Thyroid gland (tissue), 4 donors: ENCODE measurements at places on chromosomes 5 and 9. TPM values are rescaled to one million over a fixed set of nuclear protein-coding genes. Genes with fewer than 3 reads are reported as not detected.

RUSC2 gene
- total RNA-seq = 15.2 TPM

GARIN3 gene
- total RNA-seq = not detected

ANKS6 gene
- 56.6 TPM for total RNA-seq

SHOC1 gene
- not detected for total RNA-seq

LHX2 gene
- not detected for total RNA-seq

STPG3 gene
- not detected for total RNA-seq

FER gene
- total RNA-seq = 41.8 TPM

HSD17B3 gene
- total RNA-seq = 2.0 TPM

ACTL7B gene
- total RNA-seq = not detected

FAXDC2 gene
- 51.8 TPM for total RNA-seq

TMEM171 gene
- total RNA-seq = 22.3 TPM

C5orf52 gene
- not detected for total RNA-seq

C9orf85 gene
- 14.2 TPM for total RNA-seq

GRCh38 chr5:51685419-51685818, 302.2 kb downstream of the ISL1 start:
- no peak for DNase-seq

DNA sequence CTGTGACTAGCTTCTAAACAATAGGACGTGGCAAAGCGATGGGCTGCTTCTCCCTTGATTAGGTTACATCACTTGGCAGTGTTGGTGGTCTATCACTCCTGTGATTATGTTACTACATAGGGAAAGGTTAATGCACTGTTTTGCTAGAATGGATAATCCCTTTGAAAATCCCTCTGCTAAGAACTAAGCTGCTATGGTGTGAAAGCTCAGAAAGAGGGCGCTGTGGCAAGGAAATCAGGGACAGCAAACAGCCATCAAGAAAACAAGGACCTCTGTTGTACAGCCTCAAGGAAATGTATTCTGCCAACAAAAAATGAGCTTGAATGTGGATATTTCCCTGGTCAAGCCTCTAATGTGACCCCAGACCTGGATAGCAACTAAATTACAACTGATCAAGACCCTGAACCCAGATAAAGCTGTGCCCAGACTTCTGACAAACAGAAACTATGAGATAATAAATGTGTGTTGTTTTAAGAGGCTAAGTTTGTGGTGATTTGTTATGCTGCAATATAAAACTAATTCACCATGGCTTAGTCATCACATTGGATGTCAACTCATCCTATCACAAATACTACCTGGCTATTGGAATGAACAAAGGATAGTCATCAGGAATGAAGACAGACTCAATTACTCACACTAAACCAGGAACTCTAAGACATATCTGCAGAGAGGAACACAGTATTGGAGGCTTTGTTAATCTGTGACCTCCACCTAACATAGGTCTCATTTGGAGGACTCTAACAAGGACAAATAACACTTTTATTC, 1215.9 kb downstream of the EFNA5 start:
- DNase-seq = peak; percentile 1

- no peak for DNase-seq
Observed at GRCh38 chr9:114318416-114318815, 4.5 kb upstream of the ORM1 start.

DNA sequence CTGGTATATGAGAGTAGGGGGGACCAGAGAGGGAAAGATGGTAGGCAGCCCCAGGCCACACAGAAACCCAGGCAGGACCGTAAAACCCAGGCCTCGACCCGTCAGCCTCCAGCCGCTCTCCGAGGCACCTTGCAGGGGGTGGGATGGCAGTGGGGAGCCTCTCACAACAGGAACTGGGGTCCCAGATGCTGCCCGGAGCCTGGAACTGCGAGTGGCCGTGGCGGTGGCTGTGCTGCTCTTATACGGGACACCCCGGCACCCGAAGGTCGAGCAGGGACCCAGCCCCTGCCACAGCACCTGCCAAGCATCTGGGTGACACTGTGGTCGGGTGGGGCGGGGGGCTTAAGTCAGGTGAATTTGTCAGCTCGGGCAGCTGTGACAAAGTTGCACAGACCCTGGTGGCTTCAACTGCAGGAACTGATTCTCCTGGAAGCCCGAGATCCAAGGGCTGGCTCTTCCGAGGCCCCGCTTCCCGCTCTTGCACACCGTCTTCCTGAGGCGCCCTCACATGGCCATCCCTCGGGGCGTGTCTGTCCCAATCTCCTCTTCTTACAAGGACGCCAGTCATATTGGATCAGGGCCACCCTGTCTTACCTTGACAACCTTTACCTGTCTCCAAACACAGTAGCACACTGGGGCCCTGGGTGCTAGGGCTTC, 47.6 kb upstream of the EGFL7 start:
- DNase-seq = no peak

GRCh38 chr9:116643691-116644090, 43.4 kb upstream of the TRIM32 start:
- DNase-seq = no peak

- DNase-seq = no peak
Observed at GRCh38 chr9:109098960-109099308, 20.8 kb downstream of the TMEM245 start.

- DNase-seq = peak; percentile 81
Observed at GRCh38 chr9:33162721-33163311, 4.3 kb downstream of the B4GALT1 start.

DNA sequence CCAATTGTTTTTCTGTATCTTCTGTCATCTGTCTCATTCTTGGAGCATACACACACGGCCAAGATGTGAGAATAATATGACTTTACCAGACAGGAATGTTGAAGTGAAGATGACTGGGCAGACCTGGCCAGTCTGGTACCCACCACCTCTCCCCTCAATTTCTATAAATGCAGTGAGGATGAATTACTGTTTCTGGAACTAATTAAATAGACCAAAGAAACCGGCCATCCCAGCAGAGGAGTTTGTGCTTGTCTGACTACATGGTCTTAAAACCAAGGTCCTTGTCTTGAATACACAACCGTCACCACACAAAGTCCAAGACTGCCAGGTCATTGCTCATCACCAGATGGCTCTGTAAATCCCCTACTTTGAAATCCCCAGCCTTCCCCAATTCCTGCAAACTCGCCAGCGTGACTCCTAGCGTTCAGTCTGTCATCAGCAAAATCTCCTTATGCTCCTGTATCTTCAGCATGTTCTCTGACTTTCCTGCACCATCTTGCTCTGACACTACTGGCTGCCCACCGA, 147.2 kb downstream of the PDE4D start:
- DNase-seq = no peak

DNA sequence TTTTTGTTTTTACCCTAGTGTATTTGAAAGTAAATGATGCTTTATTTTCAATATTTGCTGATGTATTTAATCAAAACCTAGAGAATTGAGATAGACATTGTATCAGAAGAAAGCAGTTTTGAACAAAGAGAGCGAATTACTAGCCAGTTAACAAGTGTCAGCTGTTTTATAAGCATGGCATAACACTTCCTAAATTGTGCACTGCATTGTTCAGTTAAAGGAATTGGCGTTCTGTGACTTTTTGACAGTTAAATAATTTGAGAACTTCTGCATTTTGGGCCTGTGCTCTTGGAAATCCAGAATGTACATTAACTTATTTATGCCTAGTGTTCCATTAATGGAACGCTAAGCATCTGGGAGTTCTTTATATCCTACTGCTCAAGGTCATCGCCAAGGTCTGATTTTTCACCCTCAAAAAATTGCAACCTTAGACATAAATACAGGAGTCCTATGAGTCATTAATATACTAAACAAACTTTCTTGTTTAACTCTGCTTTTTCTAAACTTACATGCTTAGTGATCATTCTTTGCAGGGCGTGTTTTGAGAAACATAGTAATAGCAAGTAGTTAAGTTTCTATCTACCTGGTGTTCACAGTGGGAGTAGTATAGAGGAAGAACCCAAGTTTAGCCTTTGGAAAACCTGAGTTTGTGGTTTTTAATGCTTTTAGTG, 31.1 kb downstream of the RASA1 start:
- DNase-seq = no peak

DNA sequence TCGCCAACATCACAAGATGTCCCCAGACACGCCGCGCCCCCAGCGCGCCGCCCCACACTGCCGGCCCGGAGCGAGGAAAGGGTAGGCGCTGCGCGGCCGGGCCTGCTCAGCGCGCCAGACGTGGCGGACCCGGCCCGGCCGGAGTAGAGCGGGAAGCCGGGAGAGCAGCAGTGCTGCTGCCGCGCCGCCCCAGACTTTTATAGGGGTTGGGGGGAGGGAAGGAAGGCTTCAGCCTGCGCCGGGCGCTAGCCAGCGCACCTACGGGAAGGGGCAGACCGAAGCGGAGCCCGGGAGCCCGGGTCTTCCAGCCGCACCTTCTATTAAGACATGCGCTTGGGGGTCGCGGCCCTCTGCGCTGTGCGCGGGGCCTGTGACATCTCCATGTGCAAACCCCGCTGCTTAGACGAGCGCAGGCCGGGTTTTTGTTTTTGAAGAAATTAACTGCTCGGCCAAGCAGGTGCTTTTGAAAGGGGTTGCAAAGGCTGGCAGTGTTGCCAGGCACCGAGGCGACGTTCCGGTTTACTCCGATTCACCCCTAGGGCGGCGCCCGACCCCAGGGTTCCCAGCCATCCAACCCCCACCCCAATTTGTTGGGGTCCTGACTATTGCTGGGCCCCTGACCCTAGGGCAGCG, 353 bp upstream of the PAX5 start:
- DNase-seq = no peak

GRCh38 chr9:27329291-27329690, 32.3 kb upstream of the EQTN start:
- DNase-seq = no peak

- DNase-seq = no peak
Observed at GRCh38 chr5:9540791-9541190, 5.1 kb downstream of the SEMA5A start.

DNA sequence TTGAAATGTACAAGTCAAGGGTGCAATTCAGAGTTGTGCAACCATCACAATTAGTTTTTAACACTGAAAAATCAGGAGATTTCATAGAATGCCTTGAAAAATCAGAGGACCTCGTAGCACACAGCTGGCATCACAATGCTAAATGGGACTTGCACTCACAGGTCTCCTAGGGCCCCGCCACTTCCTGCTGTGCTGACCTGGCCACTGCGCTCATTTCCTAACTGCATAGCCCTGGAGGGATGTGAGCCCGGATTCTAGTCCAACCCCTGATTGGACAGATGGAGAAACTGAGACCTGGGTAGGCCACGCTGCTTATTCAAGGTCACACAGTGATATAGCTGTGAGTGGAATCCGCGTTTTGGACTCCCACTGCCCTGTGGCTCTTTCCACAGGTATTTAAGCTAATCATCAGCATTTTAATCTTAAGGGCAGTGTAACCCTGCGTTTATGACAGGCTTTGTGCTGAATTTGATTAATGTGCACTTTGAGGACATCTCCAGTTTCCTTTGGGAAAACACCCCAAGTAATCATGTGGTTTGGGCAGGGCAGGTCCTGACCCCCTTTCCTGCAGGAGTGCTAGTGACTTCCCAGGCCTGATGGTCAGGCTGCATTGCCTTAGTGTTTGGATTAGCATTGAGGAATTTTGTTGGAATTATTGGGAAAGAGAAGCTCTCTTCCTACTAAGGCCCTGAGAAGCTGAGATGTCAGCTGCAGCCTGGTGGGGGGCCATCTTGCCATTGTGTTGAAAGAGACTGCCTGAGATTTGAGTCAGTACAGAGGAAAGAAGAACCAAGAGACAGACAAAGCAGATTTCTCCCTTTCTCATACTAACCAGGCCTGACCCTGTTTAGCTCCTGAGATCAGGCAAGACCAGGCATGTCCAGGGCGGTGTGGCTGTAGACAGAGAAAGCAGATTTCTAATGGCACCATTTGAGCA, 36.2 kb downstream of the STC2 start:
- no peak for DNase-seq

GRCh38 chr5:14386884-14387624, 194.5 kb upstream of the OTULINL start:
- no peak for DNase-seq

- no peak for DNase-seq
Observed at GRCh38 chr9:119792242-119792641, 423.0 kb upstream of the BRINP1 start.

- DNase-seq = no peak
Observed at GRCh38 chr9:135340726-135341475, 138.7 kb upstream of the PPP1R26 start.

DNA sequence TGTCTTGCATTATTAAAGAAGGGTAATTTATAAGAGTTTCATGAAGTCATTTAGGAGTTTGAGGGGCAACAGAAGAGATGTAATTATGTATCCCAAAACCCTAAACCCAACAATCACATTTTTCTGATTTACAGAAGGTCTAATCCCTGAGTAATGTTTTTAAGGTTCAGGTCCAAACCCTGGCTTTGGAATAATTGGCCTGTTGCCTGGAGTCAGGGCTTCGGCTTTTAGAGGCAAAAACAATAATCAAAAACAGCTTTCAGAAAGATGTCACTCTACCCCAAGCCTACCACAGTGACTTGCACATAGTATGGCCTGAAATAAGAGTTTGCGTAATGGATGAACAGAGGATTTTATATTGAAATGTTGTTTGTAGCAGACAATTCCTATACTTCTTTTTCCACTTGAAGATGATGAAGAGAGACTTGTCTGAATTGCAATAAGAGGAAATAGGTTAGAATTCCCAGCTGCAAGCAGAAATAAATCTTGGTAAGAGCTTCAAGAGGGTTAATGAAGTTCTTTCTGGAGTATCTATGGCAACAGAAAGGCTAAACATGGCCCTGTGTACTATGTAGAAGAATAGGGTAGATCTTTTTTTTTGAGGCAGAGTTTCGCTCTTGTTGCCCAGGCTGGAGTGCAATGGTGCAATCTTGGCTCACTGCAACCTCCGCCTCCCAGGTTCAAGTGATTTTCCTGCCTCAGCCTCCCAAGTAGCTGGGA, 152.0 kb downstream of the GPBP1 start:
- no peak for DNase-seq

DNA sequence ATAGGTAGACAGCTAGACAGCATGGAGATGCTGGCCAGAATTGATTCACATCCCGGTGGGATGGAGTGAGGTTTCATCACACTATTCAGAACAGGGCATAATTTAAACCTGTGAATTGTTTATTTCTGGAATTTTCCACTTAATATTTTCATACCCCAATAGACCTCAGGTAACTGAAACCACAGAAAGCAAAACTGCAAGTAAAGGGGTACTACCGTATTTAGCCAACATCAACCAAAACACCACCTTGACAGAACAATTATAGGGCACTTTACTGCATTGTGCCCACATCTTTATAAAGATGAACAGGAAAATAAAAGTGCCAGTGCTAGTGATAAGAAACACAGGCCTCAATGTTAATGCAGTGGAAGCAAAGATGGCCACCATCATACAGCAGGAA, 7.5 kb downstream of the SERINC5 start:
- no peak for DNase-seq

GRCh38 chr5:109939116-109939682, 249.5 kb downstream of the MAN2A1 start:
- DNase-seq = no peak

GRCh38 chr9:87944096-87944495, 26.3 kb downstream of the SPATA31C1 start:
- no peak for DNase-seq

- no peak for DNase-seq
Observed at GRCh38 chr9:6944896-6945295, 187.1 kb downstream of the KDM4C start.

DNA sequence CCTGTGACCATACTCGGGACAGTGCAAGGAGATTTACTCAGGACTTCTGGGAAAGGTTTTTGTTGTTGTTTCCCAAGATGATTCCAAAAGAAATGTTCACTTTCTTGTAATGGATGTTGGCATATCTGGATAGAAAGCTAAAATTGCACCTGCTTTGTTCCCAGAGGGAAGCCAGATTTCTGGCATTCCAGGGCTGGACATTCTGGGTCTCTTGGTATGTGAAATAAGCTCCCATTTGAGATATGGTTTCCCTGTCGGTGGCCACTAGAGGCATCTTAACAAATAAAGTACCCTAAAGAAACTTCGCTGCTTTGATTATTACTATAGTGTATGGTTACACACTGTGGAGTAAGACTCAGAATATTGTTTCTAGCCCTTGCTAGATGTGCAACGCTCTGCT, 737.3 kb downstream of the BRINP1 start:
- DNase-seq = no peak
